ENCODE measurements at places on chromosomes 5 and 9. TPM values are rescaled to one million over a fixed set of nuclear protein-coding genes. Genes with fewer than 3 reads are reported as not detected.
A peak's percentile ranks its signal among the peaks of the same experiment; 100 is the strongest.

DNA sequence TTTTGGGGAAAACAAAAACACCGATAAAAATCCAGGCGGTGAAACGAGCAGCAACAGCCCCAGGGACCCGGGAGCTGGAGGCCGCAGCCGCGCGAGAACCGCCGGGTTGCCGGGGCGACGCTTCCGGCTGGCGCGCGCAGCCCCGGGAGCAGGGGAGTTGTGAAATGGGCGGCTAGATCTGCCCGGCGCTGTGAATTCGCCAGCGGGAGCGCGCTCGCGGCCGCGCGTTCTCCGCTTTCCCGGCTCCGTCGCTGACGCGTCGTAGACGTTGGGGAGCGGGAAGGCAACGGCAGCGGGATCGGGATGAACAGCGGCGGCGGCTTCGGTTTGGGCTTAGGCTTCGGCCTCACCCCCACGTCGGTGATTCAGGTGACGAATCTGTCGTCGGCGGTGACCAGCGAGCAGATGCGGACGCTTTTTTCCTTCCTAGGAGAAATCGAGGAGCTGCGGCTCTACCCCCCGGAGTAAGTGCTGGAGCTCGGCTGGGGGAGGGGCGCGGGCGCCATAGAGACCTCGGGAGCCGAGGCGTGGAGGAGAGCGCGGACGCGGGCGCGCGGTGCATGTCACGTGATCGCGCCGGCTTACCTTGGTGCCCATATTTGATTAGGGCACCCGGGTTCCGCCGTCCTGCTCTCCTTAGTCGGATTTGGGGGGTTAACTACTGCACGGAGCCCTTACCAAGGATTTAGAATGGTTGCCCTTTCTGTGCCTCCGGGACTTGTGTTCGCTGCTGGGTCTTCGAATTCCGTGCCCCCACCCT lies at the start of gene SREK1:
Gene SREK1, plus strand, starts transcription at position 227 of the 760 bp plus-strand sequence. Its CDS starts 77 bp downstream, at position 304.
- H3K4me1 ChIP-seq: peaks cover 43% of the 10 kb centered on the region
- H3K27me3 ChIP-seq: no peaks in the 10 kb centered on the region
- peaks cover 1% of the 10 kb centered on the region for H3K36me3 ChIP-seq
- peak; percentile 89 for DNase-seq
- peak within 1 kb of the TSS; percentile 93 for H3K4me3 ChIP-seq

DNA sequence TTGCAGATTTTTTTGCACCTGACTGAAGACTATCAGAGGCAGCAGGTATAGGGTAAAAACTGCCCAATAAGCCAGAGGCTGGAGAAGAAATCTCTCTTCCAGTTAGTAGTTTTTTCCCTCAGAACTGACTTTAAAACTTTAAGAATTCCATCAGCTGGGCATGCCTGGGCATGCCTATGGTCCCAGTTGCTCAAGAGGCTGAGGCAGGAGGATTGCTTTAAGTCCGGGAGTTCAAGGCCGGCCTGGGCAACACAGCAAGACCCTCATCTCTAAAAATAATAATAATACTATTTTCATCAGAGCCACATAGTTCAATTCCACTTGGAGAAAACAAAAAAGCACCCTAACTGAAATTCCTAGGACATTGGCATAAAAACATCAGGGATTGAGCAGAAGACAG lies 30.3 kb downstream of the SUSD1 start:
- H3K4me1 ChIP-seq: peaks cover 9% of the 10 kb centered on the region
- H3K36me3 ChIP-seq: no peaks in the 10 kb centered on the region
- no peak overlapping the region for H3K27ac ChIP-seq
- no peaks in the 10 kb centered on the region for H3K27me3 ChIP-seq

DNA sequence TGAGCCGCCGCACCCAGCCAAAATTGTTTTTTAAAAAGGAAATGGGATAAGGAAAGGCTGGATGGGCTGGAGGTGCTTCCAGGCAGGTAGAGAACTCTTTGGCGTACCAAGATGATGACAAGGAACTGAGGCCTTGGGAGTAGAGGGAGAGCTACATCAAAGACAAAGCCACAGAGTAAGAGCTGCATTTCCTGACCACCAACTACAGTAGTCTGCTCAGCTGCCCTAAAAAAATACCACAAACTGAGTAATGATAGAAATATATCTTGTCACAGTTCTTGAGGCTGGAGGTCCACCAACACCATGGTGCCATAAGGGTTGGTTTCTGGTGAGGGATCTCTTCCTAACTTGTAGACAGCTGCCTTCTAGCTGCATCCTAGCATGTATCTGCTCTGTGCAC lies 8.2 kb downstream of the OR1K1 start:
- no peak overlapping the region for H3K27ac ChIP-seq
- peaks cover 8% of the 10 kb centered on the region for H3K36me3 ChIP-seq
- H3K4me3 ChIP-seq: peak overlapping the region; percentile 5

DNA sequence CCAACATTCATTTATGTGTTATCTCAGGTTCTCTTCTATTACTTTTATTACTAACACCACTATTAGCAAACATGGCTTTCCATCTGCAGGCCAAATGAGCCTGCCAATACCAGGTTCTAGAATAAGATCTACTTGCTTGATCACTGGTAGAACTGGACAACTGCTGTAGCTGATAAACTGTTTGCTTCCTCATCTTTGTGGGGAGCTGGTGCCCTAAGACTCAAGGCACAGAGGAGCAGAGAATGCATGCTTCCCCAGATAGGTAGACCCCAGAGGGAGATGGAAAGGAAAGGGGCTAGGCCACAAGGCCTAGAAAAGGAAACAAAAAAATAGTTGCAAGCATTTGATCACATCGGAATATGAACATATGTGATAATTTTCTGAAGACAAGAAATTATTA lies 30.7 kb upstream of the AUH start:
- no peaks in the 10 kb centered on the region for H3K27me3 ChIP-seq
- no peak overlapping the region for H3K27ac ChIP-seq
- no peaks in the 10 kb centered on the region for H3K36me3 ChIP-seq
- H3K4me3 ChIP-seq: no peak overlapping the region

- H3K27ac ChIP-seq: peak overlapping the region; percentile 14
- no peaks in the 10 kb centered on the region for H3K36me3 ChIP-seq
- H3K27me3 ChIP-seq: peaks cover 9% of the 10 kb centered on the region
- DNase-seq: no peak
- H3K4me1 ChIP-seq: peaks cover 5% of the 10 kb centered on the region
Measured at GRCh38 chr5:176889321-176890280, 9.5 kb downstream of the HK3 start.

GRCh38 chr5:147339313-147339712 lies 104.5 kb downstream of the STK32A start:
- no peak for DNase-seq
- no peak overlapping the region for H3K4me3 ChIP-seq
- H3K27me3 ChIP-seq: no peaks in the 10 kb centered on the region
- no peaks in the 10 kb centered on the region for H3K36me3 ChIP-seq
- no peak overlapping the region for H3K27ac ChIP-seq

DNA sequence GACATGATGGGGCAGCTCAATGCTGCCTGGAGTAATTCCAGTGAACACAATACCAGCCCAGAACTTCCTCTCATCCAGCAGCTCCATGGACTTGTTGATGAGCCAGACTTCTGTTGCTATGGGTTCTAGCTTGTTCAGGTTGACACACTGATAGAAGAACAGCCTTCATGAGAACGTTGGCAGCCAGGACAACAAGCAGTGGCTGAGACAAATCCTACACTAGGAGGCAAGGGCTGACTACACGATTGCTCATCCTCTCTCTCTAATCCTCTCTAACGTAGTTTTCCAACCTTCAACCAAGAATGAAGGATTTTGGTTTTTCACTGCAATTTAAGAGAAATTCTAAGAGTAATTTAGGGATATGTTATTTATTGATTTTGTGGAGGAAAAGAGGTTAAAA lies 67.8 kb downstream of the NIPSNAP3B start:
- DNase-seq: no peak
- no peaks in the 10 kb centered on the region for H3K36me3 ChIP-seq
- no peaks in the 10 kb centered on the region for H3K4me1 ChIP-seq
- H3K27ac ChIP-seq: no peak overlapping the region

DNA sequence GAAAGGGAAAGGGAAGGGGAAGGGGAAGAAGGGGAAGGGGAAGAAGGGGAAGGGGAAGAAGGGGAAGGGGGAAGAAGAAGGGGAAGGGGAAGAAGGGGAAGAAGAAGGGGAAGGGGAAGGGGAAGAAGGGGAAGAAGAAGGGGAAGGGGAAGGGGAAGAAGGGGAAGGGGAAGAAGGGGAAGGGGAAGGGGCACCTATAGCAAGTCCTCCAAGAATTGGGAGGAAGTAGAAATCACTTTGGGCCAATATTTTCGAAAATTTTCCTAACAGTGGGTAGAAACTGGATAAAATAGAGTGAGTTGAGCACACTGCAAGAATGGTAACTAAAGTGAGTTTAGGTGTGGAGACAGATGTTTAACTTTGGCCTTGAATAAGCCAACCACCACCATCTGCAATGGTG lies 915.3 kb downstream of the DNAH5 start:
- H3K36me3 ChIP-seq: no peaks in the 10 kb centered on the region
- DNase-seq: no peak
- H3K27ac ChIP-seq: no peak overlapping the region
- H3K27me3 ChIP-seq: no peaks in the 10 kb centered on the region
- H3K4me1 ChIP-seq: no peaks in the 10 kb centered on the region

- H3K4me1 ChIP-seq: peaks cover 6% of the 10 kb centered on the region
- H3K36me3 ChIP-seq: no peaks in the 10 kb centered on the region
- no peak overlapping the region for H3K4me3 ChIP-seq
- no peak overlapping the region for H3K27ac ChIP-seq
- no peaks in the 10 kb centered on the region for H3K27me3 ChIP-seq
Measured at GRCh38 chr9:121997791-121998190, 95.3 kb downstream of the TTLL11 start.

- peak; percentile 36 for DNase-seq
- H3K4me3 ChIP-seq: peak overlapping the region; percentile 81
- peaks cover 24% of the 10 kb centered on the region for H3K4me1 ChIP-seq
- H3K27ac ChIP-seq: peak overlapping the region; percentile 40
- H3K36me3 ChIP-seq: no peaks in the 10 kb centered on the region
Measured at GRCh38 chr5:77852514-77853352, 76.6 kb upstream of the TBCA start.

- no peaks in the 10 kb centered on the region for H3K4me1 ChIP-seq
- no peaks in the 10 kb centered on the region for H3K27me3 ChIP-seq
- no peak overlapping the region for H3K4me3 ChIP-seq
- no peak for DNase-seq
- H3K36me3 ChIP-seq: peaks cover 12% of the 10 kb centered on the region
Measured at GRCh38 chr9:130791303-130791894, 43.7 kb upstream of the ABL1 start.

DNA sequence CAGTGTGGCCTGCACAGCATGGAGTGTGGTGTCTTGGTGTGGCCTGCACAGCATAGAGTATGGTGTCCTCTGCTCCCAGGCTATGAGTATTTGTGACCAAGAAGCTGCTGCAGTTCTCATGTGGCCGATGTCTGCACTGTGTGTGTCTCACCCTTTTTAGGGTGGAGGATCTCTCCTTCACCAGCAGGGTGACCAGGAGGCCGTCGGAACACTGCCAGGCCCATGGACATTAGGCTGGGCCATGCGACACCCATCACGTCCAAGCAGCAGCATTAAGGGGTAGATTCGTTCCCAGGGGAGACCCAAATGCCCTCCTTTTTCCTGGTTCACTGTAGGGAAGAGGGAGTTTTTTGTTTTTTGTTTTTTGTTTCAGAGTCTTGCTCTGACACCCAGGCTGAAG lies 115.3 kb upstream of the SPIN1 start:
- H3K27ac ChIP-seq: no peak overlapping the region
- H3K4me3 ChIP-seq: no peak overlapping the region
- peaks cover 20% of the 10 kb centered on the region for H3K4me1 ChIP-seq
- peaks cover 6% of the 10 kb centered on the region for H3K27me3 ChIP-seq
- no peak for DNase-seq
- H3K36me3 ChIP-seq: no peaks in the 10 kb centered on the region

GRCh38 chr5:115568668-115569067 lies 24.1 kb upstream of the FEM1C start:
- H3K4me3 ChIP-seq: no peak overlapping the region
- no peak for DNase-seq
- peaks cover 20% of the 10 kb centered on the region for H3K27me3 ChIP-seq
- H3K36me3 ChIP-seq: no peaks in the 10 kb centered on the region
- no peaks in the 10 kb centered on the region for H3K4me1 ChIP-seq

GRCh38 chr9:122115176-122116035 lies 22.3 kb upstream of the TTLL11 start:
- H3K27ac ChIP-seq: no peak overlapping the region
- H3K4me3 ChIP-seq: no peak overlapping the region
- H3K4me1 ChIP-seq: no peaks in the 10 kb centered on the region
- no peak for DNase-seq
- peaks cover 14% of the 10 kb centered on the region for H3K27me3 ChIP-seq
- no peaks in the 10 kb centered on the region for H3K36me3 ChIP-seq

DNA sequence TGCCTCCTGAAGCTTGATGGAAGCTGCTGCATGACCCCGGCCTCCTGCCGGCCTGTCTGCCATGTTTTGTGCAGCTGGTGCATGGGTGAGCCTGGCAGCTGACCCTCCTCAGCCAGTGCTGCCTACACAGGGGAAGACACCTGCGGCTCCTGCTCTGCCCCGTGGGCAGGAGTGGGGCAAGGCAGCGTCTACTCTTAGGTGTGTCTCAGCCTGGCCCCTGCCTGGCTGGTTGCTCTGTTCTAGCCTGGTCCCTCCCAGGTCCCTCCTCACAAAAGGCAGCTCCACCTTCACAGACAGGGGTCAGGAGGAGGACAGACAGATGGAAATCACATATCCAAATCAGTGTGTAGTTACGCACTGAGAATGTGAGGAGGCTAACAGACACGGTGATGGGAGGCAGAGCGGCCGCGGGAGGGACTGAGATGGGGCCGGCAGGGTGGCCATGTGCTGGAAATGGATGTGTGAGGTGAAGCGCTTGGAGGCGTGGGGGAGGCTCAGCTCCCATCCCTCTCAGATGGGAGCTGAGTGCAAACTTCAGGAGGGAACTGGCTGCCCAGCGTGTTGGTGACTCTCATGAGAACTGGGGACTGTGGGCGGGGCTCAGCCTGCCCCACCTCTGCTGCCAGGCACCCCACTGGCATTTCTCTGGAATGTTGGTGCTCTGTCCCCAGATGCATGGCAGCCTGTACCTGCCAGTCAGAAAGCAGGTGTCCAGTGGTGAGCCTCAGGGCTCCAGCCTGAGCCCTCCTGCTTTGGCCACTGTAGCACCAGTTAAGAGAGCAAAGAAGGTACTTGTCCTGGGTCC lies 43.4 kb downstream of the PPARGC1B start:
- no peak overlapping the region for H3K4me3 ChIP-seq
- peaks cover 6% of the 10 kb centered on the region for H3K36me3 ChIP-seq
- peaks cover 31% of the 10 kb centered on the region for H3K4me1 ChIP-seq
- DNase-seq: no peak
- no peak overlapping the region for H3K27ac ChIP-seq
- H3K27me3 ChIP-seq: no peaks in the 10 kb centered on the region

DNA sequence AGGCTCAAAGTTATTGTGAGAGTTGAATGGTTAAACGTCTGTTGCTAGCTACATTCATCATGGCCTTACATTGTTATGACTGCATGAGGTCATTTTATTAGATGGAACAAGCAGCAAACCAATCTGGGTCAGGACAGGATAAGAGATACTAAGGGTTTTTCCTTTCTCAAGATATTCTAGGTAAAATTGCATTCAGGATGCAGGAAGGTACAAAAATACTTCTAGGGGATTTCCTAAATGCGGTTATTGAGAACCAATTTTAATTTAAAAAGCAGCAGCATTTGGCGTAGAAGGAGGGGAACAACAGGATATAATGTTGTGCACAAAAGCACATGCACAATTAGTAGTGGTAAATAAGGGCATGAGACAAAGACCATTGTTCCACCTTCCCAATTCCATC lies 39.2 kb upstream of the LURAP1L start:
- no peaks in the 10 kb centered on the region for H3K36me3 ChIP-seq
- H3K4me3 ChIP-seq: no peak overlapping the region
- H3K27me3 ChIP-seq: no peaks in the 10 kb centered on the region
- H3K27ac ChIP-seq: no peak overlapping the region
- no peak for DNase-seq

Gene CKS2
- total RNA-seq: 145 TPM

Gene TNC
- total RNA-seq: 3.1 TPM

Gene SOHLH1
- not detected for total RNA-seq

Gene DBH
- not detected for total RNA-seq

Gene ADAMTSL2
- 0.17 TPM for total RNA-seq

Gene TAF11L3
- total RNA-seq: not detected

Gene GABRA1
- not detected for total RNA-seq

Gene PCDHA1
- not detected for total RNA-seq

Gene CPLANE1
- 5.9 TPM for total RNA-seq

Gene FIBCD1
- not detected for total RNA-seq

Gene CDO1
- 0.42 TPM for total RNA-seq
